ENCODE measurements at places on chromosomes 1 and 21.

GRCh38 chr1:183934314-183934713 is 103.2 kb downstream of the COLGALT2 start:
- no peak for DNase-seq

DNA sequence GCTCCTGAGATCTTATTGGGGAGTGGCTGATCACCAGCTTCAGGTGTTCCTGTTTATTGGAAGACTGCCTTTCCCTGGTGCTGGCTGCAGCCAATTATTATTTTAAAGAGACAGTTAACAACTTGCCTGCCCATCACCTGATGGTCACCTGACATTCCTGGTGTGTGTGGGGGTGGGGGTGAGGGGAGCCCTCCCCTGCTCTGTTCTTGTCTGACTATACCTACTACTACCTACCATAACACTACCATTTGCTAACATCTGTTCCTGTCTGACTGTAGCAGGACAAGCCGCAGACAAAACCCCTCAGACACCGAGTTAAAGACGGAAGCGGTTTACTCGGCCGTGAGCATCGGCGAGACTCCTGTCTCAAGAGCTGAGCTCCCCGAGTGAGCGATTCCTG is 54.9 kb upstream of the NBPF3 start:
- no peak for DNase-seq

GRCh38 chr1:172145231-172145651 is 275.2 kb upstream of the C1orf105 start:
- DNase-seq, result no peak

GRCh38 chr1:151175041-151175741 is 590 bp downstream of the TMOD4 start:
- DNase-seq, result no peak

- no peak for DNase-seq
Measured at GRCh38 chr1:243483071-243483771, 227.4 kb downstream of the SDCCAG8 start.

DNA sequence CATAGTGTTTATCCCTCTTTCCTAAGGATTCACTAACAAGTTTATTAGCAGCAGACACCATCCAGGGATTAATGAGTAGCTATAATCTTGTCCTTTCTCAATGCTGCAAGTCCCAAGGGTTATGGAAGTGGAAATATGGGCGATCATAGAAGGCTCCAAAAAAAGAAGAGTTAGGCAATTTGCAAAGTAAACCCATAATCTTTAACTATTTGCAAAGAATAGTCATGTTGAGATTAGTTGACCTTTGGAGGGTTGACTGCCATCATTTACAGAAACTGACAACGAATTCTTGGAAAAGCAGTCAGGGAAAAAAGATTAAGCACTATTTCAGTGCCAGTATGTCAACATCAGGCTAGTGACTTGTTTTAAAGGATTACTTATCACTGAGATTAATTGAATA is 169.9 kb downstream of the KCNT2 start:
- no peak for DNase-seq

DNA sequence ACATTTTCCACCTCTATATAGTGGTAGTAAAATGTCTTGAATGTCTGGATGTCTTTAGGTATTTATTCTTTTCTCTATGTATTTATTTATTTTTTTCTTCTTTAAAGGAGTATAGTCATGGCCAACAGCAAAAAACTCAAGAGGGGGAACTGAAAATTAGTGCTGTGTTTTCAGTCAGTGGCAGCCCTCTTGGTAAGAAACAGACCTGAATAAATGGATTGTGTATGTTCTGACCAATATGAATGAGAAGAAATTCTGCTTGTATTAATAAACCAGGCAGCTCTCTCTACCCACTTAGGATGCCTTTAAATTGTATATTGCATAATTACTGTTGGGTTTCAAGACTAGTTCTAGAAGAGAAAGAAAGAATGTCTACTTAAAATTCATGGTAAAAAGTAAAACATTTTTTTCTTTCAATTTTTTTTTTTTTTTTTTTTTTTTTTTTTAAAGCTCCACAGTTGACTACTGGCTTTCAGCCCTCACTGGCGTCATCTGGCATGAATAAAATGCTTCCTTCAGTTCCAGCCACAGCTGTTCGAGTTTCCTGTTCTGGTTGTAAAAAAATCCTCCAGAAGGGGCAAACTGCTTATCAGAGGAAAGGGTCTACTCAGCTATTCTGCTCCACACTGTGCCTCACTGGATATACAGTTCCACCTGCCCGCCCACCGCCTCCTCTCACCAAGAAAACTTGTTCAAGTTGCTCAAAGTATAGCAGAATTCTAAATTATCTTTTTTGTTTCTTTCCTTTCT is 101.6 kb downstream of the ZMYM4 start:
- DNase-seq, result no peak

- DNase-seq, result no peak
Measured at GRCh38 chr1:205533748-205534443, 29.4 kb downstream of the CDK18 start.

- no peak for DNase-seq
Measured at GRCh38 chr1:200415227-200415626, 5.4 kb upstream of the ZNF281 start.

DNA sequence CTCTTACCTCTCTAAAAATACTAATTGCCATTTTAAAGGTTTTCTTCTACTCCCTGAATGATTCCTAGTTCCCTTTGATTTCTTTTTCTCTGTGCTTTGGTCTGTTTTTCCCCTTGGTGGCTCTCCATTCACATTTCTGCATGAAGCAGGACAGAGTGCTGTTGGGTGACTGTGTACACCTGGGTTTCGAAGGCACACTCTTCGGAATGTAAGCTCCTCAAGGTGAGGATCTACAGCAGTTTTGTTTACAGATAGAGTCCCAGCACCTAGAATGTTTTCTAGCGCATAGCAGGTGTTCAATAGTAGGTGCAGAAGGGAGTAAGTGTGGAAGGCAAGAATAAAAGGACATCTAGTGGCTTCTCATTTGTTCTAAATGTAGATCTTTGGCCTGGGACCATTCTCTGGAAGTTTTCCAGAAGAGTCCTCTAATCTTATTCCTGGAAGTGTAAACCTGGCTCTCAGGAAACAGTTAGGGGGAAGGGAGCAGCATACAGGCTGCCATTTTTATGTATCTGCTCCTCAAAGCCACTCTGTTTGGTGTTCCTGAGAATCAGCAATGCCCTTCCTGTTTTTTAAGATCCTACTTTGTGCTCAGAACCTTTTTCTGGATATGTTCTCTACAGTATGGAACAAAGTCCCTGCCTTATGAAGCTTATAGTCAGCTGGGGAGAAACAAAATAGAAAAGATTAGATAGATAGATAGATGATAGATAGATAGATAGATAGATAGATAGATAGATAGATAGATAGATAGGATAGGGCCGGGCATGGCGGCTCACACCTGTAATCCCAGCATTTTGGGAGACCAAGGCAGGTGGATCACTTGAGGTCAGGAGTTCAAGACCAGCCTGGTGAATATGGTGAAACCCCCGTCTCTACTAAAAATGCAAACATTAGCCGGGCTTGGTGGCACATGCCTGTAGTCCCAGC is 22.8 kb upstream of the EFNA1 start:
- DNase-seq, result no peak

DNA sequence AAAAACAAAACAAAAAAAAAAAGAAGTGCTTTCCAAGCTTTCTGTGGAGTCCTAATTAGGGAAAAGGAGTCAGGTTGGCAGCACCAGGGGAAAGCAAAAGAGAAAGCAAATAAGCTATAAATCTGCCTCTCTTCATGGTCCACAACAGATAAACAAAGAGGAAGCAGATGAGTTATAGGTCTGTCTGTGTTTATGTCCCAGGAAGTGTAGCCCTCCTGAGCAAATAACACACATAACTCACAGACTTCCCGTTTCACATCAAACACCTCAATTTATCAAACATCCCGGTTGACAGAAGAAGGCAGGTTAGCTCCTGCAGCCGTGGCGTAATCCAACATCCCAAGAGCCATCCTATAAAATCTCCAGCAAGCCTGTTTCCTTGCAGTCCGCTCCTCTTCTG is 5.6 kb upstream of the SLC2A5 start:
- no peak for DNase-seq

DNA sequence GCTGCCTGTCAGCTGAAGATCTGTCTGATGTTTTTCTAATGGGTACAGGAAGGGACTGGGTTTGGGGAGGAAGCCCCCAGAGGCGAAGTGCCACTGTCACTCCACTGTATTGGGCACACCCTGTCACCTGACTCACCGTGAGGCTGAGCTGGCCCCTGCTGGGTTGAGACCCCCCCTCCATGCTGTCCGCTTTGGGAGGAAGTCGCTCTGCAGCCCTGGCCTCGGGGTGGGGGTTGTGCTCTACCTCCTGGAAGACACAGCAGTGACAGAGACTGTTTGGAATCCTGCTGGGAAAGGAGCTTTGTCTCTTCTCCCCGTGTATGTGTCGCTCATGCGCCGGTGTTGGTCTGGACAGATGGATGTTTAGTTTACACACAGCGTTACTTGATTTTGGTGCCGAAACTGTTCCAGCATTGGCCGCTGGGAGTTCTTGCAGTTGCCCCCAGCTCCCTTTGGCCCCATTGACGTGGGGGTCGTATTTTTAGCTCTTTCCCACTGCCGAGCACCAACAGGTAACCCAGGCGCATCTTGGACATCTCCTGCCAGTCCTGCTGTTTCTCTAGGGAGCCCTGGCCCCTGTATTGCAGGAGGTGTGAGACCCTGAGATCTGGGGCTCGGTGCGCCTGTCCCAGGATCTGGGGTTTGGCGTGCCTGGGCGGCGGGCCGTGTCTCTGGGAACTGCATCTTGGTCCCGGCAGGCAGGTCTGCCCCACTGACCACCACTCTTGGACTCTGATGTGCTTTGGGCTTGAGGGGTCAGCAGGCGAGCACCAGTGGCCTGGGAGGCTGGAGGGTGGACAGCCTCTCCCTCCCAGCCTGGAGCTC is 30.3 kb downstream of the SLX9 start:
- DNase-seq, result no peak

- DNase-seq, result no peak
Measured at GRCh38 chr1:119372503-119373086, 4.0 kb downstream of the HAO2 start.

- no peak for DNase-seq
Measured at GRCh38 chr1:200154069-200154767, 126.7 kb downstream of the NR5A2 start.

GRCh38 chr1:172176206-172176605 is 244.3 kb upstream of the C1orf105 start:
- no peak for DNase-seq

Measured in stimulated activated CD8-positive, alpha-beta memory T cell treated with anti-CD3 and anti-CD28 coated beads, Interleukin-4, amount 100 ng/mL, for 1 hour (primary cell).